ENCODE measurements at places on chromosomes 7 and 10.

DNA sequence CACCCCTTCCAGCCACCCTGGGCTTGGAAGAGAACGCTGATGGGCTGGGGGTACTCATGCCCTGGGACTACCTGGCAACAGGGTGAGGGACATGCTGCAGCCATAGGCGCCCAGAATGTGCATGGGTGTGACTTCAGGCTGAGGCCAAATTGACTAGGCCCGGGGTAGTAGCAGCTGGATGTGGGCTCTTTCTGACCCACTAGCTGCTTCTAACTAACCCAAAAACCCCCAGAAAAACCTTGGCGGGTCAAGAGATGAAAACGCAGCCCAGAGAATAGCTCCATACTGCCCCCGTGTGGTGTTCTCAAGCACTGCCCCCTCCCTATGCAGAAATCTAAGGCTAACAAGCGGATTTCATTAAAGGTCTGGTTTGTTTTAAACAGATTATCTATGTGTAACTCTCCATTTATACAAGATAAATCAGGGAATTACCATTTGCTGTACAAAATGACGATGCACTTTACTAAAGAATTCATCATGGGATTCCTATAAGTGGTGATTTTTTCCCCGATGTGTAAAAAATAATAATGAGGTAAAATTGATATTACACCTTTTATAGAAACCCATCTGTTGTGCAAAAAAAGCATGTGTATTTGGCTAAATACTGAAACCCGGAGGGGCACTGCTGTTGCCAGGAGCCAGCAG, 4.2 kb downstream of the SMARCD3 start:
- no peak for DNase-seq

- no peak for DNase-seq
Observed at GRCh38 chr7:48887500-48887899, 36.8 kb upstream of the CDC14C start.

DNA sequence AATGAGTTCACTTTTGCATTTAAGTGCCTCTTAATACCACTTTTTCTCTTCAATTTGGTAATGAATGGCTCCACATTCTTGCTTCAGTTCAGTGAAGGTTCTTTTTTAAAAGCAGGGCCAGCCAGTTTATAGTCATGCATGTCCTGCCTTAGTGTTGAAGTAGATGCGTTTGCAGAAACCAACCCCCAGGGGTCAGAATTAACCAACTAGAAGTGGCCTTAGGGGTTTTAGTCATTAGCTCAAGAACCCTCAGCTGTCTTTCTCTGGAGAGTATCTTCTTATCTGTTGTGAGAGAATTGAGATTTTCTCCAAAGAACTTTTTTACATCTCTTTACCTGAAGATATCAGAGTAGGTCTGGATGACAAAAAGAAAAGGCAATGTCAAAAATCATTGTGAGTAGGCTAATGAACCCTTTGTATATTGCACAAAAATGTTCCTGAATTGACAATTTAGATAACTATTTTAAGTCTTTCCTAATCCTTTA, 82.2 kb downstream of the PIK3CG start:
- no peak for DNase-seq

- no peak for DNase-seq
Observed at GRCh38 chr10:31604096-31604495, 285.1 kb downstream of the ZEB1 start.

GRCh38 chr10:68618234-68618633, 58.1 kb downstream of the TET1 start:
- DNase-seq: no peak

DNA sequence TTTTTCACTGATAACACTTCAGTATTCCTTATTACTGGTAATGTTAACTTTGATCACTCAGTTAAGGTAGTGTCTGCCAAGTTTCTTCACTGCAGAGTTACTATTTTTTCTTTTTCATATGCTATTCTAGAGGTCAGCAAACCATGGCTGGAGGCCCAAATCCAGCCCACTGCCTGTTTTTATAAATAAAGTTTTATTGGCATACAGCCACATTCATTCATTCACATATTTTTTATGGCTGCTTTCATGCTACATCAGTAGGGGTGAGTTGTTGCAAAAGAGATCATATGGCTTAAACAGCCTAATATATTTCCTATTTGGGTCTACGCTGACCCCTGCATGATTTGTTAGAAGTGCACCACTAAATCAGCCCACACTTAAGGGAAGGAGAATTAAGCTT, 10.9 kb downstream of the RPEL1 start:
- no peak for DNase-seq

GRCh38 chr7:156172638-156173037, 360.4 kb upstream of the SHH start:
- no peak for DNase-seq

GRCh38 chr7:118839515-118839914, 615.0 kb downstream of the ANKRD7 start:
- no peak for DNase-seq
